Stimulated activated CD4-positive, alpha-beta T cell treated with anti-CD3 and anti-CD28 coated beads, Interleukin-4, amount 100 ng/mL, for 1 hour (primary cell): ENCODE measurements at places on chromosomes 12 and 14.

GRCh38 chr14:66445936-66446335 is 40.2 kb upstream of the CCDC196 start:
- DNase-seq: no peak

- DNase-seq: no peak
Observed at GRCh38 chr12:54708826-54709225, 60.7 kb upstream of the DCD start.

- DNase-seq: no peak
Observed at GRCh38 chr12:131857908-131858850, 30.0 kb downstream of the MMP17 start.

GRCh38 chr14:100077441-100077840 is 12.2 kb downstream of the EVL start:
- DNase-seq: no peak

GRCh38 chr12:96242597-96242996 is 48.4 kb downstream of the ELK3 start:
- DNase-seq: no peak

- DNase-seq: no peak
Observed at GRCh38 chr12:24226745-24227350, 277.4 kb upstream of the SOX5 start.

DNA sequence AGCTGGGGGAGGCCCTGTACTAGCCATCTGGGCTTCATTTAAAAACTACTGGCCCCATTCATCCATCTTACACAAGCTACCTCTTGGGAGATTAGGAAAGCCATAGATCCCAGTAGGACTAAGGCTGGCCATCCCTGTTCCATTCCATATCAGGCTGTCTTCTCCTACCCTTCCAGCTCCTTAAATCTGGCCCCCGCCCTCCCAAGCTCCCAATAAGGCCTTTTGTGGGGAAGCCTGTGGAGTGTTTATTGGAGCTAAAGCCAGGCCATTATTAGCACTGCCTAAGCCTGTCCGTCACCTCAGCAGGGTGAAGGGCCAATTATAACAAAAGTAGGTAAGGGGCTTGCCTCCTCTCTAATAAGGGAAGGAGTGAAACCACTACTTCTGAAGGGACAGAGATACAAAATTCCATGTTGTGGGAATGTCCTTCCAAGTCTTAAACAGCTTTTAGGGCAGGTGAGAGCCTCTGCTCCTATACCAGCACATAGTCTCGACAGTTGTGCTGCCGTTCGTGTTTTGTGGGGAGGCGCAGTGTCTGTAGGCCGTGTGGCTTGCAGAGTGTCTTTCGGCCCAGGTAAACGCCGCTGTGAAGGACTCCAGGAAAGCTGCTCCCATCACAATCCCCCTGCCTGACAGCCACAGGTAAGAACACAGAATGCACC is 3.7 kb downstream of the MYL6 start:
- DNase-seq: no peak

- no peak for DNase-seq
Observed at GRCh38 chr12:108709697-108710096, 21.6 kb downstream of the CORO1C start.

DNA sequence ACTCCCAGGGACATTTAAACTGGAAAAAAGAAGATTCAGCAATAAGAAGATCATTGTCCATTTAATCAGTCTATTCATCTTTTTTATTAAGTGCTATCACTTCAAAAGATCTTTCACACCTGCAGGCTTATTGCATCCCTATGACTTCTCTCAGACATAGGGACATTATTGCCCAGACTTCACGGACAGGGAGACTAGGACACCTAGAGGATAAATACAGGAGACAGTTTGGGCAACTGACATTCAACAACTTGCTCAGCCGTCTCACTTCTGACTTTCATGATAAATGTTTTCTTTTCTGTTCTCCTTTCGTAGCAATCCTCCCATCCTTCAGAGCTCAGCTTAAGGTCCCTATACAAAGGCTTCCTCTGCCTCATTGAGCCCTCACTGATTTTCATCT is 84.3 kb downstream of the TMEM30B start:
- no peak for DNase-seq
